ENCODE measurements at places on chromosomes 7 and 10.

- DNase-seq, result peak; percentile 16
Measured at GRCh38 chr7:28804990-28805389, 153.1 kb downstream of the TRIL start.

GRCh38 chr10:97095701-97096260 lies 90.0 kb downstream of the SLIT1 start:
- no peak for DNase-seq

GRCh38 chr10:88065383-88066049 lies 202.1 kb downstream of the PTEN start:
- DNase-seq, result no peak

DNA sequence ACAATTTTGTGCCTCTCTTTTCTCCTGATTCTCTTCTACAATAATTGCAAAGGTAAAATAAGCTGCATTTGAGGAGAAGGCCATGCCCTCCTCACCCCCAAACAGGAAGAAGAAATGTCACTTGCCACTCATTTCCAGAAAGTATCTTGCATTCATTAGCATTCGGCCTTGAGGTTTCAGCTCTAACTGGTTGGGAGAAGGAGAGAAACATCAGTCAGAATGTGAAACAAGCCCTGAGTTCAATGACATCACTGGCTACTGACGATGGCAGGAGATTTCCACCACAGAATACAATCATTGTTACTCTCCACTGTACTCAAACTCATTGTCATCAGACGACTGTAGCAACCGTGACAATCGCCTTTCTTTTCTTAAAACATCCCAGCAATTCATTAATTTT lies 72.8 kb downstream of the PRKCQ start:
- no peak for DNase-seq

GRCh38 chr7:75723444-75723843 lies 15.3 kb downstream of the HIP1 start:
- no peak for DNase-seq

GRCh38 chr7:25759748-25760147 lies 392.2 kb upstream of the NFE2L3 start:
- no peak for DNase-seq

DNA sequence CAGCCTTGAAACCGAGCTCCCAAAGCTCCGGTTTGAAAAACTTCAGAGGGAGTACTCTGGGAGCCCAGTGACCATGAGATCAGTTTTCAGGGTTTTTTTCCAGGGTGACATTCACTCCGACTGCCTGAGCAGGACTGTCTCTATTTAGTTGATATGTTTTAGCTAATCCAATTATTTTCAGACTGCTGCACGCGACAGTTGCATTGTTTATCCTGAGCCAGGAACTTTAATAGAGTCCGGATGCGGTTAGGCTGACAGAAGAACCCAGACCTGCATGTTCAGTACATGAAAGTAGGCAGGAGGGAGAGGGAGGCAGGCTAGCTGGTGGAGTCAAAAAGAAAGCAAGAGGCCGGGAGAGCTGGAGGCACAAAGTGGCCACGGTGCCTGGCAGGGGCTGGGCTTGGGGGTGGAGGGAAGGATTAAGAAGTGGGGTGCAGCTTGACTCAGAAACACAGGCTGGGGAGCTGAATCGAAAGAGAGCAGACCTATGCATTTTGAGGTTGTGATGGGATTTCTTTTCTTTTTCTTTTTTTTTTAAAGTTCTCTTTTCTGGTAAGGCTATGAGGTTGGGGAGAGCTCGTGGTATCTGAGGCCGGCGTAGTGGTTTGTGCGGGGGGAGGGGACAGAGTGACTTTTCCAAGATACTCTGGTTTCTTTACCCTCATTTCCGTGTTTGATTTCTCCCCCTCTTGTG lies 5.7 kb downstream of the GATA3 start:
- no peak for DNase-seq

DNA sequence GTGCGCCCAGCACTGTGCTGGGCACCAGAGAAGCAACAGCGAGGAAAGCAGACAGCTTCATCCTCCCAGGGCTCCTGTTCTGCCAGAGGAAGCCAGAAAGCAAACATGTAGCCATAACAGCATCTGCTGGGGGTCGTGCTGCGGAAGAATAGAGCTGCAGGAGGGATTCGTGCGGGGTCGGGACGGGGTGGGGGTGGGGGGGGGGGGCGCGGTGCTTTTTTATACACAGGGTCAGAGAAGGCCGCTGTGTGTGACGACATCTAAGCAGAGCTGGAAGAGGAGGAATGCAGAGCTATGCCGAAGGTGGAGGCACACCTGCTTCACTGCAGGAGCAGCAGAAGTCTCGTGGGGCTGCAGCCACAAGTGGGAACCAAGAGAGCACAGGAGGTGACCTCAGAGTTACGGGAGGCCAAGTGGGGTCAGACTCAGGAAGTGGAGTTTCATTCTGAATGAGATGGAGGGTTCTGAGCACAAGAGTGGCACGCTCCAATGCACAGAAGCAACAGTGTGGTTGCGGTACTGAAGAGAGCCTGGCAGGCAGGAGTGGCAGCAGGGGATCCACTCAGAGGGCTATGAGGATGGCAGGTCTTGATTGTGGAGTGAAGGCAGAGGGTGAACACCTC lies 11.1 kb downstream of the PKD1L1 start:
- DNase-seq, result no peak

GRCh38 chr7:92231-92674 lies 100.1 kb upstream of the FAM20C start:
- DNase-seq, result no peak

GRCh38 chr10:11617233-11617632 lies 5.8 kb upstream of the USP6NL start:
- DNase-seq, result no peak

GRCh38 chr10:132066186-132066585 lies 440 bp downstream of the JAKMIP3 start:
- no peak for DNase-seq

GRCh38 chr7:112770051-112770450 lies 20.1 kb downstream of the TMEM168 start:
- no peak for DNase-seq

GRCh38 chr10:118412932-118413331 lies 70.8 kb upstream of the FAM204A start:
- DNase-seq, result no peak

GRCh38 chr10:72898616-72899015 lies 5.1 kb downstream of the OIT3 start:
- DNase-seq, result no peak

GRCh38 chr7:64997927-64998391 lies 7.1 kb upstream of the ZNF117 start:
- no peak for DNase-seq

DNA sequence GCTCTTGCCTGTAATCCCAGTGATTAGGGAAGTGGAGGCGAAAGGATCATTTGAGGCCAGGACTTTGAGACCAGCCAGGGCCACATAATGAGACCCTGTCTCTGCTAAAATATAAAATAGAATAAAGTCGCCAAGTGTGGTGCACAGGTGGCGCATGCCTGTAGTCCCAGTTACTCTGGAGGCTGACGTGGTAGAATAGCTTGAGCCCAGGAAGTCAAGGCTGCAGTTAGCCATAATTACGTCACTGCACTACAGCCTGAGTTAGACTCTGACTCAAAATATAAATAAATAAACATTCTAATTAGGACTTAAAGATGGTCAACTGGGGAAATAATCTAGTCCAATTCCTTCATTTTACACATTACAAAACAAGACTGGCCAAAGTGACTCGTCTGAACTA lies 768 bp downstream of the CHCHD2 start:
- peak; percentile 34 for DNase-seq

DNA sequence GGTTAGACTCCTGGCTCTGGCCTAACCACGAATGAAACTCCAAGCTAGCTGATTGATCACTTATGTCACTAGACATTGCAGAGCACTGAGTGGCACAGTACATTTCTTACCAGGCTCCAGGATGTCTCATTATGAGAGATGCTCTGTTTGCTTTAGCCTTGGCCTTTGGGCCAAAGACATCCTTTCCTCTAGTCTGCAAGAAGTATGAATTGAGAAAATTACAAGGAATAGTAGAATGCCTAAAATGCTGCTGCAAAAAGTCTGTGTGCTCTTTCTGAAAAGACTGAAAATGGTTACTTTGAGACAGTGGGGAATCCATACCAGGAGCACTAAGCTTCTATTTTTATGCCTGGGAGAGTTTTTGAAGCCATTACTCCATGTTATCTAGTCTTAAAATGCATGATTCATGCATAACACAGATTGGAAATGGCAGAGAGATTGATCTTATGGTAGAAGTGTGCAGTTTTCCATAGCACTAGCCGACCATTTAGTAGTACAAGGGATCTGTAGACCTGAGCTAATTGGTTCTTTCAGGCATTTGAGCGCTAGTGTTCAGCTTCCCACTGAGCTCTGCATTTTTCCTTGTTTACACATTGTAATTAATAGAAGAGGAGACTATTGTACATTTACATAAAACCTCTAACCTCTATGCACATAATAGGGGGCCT lies 303.8 kb downstream of the PRKG1 start:
- DNase-seq, result no peak

DNA sequence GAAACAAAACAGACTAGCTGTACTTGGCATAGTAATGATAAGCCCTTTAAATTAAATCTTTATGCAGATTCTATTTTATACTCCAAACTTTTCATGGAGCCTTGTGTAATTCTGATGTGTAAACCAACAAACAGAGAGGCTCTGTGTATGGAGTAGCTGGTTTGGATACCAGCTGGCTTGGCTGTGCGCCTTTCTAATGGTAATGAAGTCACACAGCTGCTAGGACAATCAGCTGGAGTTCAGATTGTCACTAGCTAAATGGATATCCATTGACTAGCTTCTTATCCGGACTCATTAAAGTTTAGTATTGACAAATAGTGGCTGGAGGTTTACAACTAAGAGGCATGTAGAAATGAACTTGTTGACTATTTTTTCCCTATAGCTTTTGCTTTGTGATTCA lies 398.4 kb downstream of the DGKB start:
- no peak for DNase-seq

- DNase-seq, result no peak
Measured at GRCh38 chr7:7134046-7134445, 48.3 kb upstream of the C1GALT1 start.

DNA sequence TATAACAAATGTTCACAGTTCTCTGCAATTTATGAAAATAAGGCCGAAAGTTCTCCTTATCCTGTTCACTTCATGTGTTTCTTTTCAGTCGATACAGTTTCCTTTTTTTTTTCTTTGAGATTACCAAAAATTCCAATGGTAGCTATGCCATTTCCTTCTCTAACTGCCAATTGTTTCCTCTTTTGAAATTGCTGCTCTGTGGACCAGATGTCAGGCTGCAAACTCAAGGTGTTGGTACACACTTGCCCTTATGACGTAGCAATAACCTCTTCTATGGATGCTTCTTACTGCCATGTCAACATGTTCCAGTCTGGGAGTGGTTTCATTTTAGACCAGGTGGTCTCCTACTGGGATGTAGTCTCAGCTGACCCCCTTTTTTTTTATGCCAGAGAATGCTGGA lies 52.9 kb downstream of the CASD1 start:
- DNase-seq, result no peak
